ENCODE measurements at places on chromosomes 13 and 19.

DNA sequence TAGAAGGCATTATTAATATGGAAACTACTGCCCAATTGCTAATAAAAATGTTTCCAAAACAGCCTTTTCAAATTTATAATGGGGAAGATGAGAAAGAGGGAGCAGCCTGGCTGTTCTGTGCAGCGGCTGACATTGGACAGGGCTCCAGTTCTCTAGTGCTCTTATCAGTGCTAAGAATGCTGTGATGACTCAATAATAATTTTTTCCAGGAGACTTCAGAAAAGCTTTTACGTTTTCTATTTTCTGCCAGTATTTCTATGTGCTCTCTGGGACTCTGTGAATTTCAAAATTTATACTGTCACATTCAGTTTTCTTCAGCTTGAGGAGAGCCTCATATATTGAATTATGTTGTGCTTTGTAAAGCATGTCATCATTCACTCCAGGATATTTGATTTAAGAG is 209.6 kb downstream of the VWA8 start:
- DNase-seq: no peak

- DNase-seq: no peak
Observed at GRCh38 chr13:32431361-32431760, 3.4 kb upstream of the N4BP2L1 start.

DNA sequence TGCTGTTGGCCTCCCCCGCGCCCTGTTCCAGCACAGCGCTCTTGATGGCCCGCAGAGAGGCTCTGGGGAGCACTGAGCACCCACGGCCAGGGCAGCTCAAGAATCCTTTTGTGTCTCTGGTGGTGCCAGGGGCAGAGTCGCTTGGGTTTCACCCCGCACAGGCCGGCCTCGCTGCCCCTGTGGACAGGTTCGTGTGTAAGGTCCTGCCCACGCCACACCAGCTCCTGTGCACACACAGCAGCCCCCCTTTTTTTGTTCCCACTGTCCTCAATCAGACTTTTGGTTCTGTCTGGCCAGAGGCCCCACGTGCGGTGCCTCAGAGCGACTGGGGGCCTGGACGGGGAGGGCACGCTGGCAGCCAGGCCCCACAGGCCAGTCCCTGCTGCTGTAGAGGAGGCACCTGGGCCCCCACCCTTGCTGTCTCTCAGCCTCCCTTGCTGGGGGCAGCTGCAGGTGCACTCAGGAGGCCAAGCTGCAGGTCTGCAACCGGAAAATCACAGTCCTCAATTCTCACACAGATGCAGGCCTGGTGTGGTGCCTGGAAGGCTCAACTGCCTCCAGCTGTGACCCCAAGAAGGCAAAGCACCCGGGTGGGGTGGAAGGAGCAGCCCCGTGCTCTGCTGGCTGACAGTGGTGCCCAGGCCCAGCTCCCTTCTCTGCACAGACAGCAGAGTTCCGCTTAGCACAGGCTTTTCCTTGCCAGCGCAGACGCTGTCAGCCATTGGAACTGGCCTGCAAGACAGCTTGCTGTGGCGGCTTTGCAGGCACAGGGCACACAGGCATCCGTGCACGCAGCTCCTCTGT is 12.6 kb upstream of the F7 start:
- DNase-seq: no peak

DNA sequence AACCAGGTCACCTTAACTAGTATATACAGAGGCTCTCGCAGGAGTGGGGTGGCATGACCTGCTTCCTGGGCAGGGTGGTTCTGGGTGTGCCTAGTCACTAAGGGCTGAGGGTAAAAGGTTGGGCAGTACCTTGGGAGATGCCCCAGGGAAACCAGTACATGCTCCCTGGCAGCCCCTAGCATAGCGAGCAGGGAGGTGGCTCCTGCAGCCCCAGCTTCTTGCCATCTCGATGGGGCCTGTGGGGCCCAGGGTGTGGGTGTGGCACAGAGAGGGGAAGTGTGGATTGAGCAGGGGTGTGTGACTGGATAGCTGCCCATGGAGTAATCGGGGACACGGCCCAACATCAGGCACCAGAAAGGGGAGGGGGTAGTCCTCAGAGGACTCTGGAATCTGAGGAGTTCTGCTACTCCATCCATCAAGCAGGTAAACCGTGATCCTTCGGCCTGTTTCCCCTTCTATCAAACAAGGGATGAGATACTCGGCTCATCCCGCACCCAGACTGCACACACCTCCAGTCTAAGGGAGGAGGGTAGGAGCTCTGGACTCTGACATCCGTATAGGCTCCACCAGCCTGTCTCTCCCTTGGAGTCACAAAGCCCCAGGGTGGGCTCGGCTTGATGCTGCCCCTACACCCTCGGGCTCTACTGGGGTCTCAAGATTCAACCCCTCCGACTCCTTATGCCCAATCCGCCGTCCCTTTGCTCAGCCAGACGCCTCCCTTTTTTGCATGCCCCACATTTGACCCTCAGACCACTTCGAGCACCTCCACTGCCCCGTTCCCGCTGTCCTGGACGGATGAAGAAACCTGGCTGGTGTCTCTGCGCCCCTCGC is 1.1 kb downstream of the ZBTB45 start:
- no peak for DNase-seq

- DNase-seq: no peak
Observed at GRCh38 chr19:45883881-45884681, 1.9 kb downstream of the IRF2BP1 start.

DNA sequence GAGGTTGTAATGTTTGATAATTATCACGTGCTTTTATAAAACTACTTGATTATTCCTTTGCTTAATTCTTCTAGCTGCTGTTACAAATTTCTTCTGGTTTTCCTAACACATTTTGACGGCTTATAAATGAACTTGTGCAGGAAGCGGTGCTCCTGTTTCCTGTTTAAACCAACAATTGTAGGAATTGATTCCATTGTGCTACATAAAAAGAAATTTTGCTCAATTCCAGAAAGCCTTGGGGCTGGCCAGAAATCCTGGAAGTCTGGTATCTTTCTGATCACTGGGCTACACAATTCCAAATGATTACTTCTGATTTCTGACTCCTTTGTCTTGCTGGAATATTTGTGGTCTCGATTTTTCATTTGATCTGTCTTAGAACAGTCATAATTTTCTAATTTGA is 14.9 kb downstream of the RFC3 start:
- DNase-seq: no peak

DNA sequence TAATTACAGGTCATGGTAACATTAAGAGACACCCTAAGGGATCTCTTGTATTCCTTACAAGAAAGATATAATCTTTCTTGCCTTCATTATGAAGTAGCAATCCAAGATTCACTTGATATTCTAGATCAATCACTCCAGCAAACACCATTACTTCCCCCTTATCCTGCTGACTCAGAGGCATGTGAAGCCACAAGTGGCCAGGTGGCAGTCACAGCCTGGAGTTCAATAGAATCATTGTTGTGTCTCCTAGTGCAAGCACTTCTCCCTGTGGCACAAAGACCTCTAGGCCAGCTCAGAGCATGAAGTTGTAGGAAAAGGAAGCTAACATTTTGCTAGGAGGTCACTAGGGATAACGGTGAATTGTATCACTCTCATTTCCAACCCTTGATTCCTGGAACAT is 864.3 kb upstream of the ATXN8OS start:
- no peak for DNase-seq

DNA sequence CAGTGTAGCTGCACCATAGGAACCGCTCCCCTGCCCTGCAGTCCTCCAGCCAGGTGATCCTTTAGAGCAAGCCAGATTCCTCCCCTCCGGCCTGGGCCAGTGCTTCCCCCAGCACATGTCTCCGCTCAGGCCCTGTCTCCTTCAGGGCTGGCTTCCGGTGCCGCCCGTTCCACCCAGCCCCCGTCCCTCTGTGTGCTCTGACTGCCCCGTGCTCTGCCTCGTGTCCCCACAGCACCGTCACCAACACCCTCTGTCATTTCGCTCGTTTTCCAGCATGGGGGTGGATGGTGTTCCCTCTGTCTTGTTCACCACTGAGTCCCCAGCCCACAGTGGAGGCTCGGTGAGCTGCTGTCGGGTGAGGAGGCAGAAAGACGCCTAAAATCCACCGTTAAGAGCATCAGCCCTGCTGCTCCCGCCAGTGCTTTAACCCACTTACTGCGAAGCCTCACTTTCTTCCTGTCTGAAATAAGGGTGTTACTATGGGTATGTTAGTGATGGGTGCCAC is 54.5 kb downstream of the TSSK6 start:
- no peak for DNase-seq

DNA sequence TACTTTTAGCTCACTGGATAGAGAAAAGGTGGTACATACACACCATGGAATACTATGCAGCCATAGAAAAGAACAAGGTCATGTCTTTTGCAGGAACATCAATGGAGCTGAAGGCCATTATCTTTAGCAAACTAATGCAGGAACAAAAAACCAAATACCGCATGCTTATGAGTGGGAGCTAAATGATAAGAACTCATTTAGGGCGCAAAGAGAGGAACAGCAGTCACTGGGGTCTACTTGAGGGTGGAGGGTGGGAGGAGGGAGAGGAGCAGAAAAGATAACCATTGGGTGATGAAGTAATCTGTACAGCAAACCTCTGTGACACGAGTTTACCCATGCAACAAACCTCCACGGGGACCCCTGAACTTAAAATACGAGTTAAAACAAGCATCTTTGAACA is 135.1 kb downstream of the IRS2 start:
- DNase-seq: no peak

- no peak for DNase-seq
Observed at GRCh38 chr19:31226151-31226935, 122.9 kb downstream of the TSHZ3 start.

GRCh38 chr13:39016787-39017186 is 21.1 kb downstream of the PROSER1 start:
- peak; percentile 59 for DNase-seq

DNA sequence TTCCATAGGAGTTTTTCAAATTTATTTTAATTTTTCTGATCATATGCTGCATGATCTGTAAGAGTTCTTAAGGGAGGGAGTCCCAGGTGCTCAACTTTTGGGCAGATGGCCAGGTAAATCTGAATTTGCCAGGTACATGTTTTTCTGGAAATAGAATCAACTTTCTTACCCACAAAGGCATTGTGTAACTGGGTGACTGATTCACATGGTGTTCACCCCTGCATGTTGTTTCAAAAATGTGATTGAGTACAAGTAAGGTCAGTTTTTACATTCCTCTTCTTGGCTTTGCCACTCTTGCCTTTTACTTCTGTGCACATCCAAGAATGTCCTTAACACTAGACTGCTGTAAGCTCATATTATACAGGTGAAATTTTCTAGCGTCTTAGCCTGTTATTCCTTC is 30.4 kb downstream of the RB1 start:
- DNase-seq: peak; percentile 6

- no peak for DNase-seq
Observed at GRCh38 chr19:39372941-39373340, 18.0 kb downstream of the PAF1 start.

DNA sequence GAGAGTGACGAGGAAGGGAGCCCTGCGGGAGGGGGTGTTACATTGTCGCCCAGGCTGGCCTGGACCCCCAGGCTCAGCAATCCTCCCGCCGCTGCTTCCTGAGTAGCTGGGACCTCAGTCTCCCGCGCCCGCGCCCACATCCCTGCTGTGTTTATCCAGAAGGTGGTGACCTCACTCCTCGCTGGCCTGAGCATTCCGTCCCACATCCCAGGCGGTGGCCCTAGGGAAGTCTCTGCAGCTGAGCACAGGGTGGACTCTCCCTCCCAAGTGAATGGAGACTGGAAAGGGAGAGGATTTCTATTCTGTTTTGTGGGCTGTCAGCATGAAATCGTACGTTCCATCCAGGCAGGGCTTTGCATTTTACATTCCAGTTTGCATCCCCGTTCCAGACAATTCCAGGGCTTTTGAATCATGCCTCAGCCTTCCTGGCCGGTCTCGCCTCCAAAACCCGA is 401 bp upstream of the ZNF765 start:
- DNase-seq: no peak

DNA sequence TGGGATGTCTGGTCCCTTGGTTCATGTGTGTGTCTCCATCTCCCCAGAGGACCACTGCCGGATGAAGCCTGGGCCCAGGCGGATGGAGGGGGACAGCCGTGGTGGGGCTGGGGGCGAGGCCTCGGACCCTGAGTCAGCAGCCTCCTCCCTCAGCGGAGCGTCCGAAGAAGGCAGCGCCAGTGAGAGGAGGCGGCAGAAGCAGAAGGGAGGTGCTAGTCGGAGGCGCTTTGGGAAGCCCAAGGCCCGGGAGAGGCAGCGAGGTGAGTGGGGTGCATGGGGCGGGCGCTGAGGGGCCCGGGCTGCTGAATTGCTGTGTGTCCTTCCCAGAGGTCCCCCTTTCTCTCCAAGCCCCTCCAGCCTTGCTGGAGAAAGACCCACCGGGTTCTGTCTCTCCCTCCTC is 3.2 kb downstream of the CCDC106 start:
- DNase-seq: no peak

GRCh38 chr13:114226699-114227323 is 7.9 kb upstream of the CDC16 start:
- DNase-seq: peak; percentile 90

- no peak for DNase-seq
Observed at GRCh38 chr19:39377373-39378362, 13.2 kb downstream of the PAF1 start.

DNA sequence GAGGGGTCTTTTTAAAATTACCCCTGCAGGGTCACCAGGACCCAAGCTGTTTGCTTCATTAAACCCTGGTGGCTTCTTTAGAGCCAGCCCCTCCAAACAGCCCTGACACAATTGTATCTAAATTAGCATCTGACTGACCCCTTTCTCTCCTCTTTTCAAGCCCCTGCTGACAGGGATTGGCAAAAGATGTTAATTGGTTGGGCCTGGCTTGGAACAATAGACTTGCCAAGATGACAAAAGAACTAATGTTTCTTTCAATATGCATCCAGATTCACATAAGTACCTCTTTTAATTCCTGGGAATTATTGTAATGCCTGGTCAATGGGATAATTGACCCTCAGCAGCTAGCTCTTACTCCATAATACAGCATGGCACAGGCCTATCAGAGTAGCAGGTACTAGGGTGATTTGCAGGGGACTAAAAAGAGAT is 140.8 kb downstream of the SHISA2 start:
- DNase-seq: no peak

- DNase-seq: no peak
Observed at GRCh38 chr13:52012512-52012836, 276 bp downstream of the ALG11 start.

- no peak for DNase-seq
Observed at GRCh38 chr19:6259312-6259861, 20.4 kb downstream of the MLLT1 start.

- DNase-seq: no peak
Observed at GRCh38 chr19:32824191-32824751, 45.3 kb downstream of the SLC7A9 start.

DNA sequence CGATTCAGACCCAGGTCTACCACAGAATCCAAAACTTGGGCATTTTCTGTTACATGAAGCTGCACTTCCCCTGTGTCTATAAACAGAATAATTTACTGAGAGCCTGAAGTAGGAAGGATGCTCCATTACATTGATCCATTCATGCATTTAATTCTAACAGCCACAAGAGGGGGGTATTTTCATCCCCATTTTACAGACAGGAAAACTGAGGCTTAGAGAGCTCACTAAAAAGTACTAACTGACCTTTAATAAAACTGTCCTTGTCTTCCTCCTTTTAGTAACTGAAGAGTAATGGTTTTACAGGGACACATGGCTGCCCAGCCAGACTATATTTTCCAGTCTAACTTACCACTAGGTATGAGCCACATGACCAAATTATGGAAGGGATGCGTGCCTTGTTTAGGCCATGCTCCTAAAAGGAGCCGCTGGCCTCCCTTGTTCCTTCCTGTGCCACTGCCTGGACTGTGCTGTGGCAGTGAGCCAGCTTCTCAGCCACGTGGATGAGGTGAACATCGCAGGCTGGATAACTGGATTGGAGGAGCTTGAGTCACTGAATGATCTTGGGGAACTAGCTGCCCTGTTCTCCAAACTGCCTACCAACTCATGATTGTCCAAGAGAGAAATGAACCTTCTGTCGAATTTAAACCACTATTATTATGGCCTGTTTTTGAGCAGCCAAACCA is 108.3 kb downstream of the DOCK9 start:
- DNase-seq: peak; percentile 76

GRCh38 chr13:108929532-108930206 is 300.3 kb downstream of the MYO16 start:
- no peak for DNase-seq
